ENCODE measurements at places on chromosomes 2 and 18.

GRCh38 chr2:182509-183122 is 81.2 kb downstream of the SH3YL1 start:
- DNase-seq = no peak

DNA sequence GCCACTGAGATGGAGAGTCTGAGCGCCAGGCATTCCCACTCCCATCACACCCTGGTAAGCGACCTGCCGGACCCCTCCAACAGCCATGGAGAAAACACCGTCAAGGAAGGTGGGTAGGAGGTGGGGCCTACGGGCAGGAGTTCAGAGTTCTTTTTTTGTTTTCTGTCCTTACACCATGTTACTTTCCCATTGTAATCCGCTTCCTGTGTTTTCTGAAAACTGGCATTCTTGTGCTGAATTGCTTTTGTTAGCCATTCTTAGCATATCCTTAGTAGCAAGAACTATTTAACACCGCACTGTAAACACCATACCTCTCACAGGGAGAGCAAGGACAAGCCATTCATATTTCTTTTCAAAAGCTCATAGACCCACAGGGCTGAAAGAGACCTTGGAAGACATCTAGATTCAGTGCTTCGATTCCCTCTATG is 46.2 kb downstream of the UNC80 start:
- no peak for DNase-seq

DNA sequence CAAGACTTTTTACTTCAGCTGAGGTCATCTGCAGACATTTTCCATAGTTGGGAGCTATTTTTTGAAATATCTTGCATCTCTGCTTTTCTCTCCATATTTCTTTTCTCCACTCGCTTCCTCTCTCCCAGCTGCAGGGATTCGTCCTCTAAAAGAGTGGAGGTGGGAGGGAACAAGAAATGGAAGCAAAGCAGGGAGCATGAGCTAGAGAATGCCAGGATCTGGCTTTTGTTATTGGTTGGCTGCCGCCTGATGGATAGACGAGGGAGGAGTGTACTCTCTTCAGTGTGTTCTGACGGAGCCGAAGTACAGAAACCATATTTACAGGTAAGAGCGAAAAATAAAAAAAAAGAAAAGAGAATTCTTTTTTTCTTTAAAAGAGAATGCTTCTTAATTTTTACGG is at the start of gene CSRNP3:
Gene CSRNP3, plus strand, starts transcription at position 282 of the 400 bp plus-strand sequence. CDS start 125,368 bp downstream, outside the sequence.
- peak; percentile 36 for DNase-seq

DNA sequence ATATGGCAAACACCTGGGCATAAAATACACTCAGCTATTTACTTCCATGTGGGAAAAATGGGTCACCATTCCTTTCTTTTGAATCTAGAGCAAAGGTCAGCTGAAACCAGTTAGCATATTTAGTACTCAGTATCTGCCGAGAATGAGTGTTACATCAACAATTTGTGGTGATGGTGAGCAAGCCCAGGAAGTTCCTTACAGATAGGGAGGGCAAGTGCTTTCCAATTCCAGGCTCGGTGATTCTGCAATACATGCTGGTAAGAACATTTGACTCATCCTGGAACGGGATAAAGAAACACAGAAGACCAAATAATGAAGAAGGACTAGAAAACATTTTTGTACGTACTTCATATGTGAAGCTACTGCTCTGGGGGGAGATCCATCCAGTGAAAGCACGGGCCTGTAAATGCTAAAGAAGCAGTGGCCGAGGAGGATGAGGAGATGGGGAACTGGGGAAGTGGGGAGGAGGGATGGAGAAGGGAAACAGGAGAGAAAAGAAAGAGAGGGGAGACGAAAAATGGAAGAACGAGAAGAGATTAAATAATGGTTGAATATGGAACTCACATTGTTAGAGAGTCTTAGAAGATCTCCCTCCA is 251.9 kb downstream of the TTC32 start:
- no peak for DNase-seq

DNA sequence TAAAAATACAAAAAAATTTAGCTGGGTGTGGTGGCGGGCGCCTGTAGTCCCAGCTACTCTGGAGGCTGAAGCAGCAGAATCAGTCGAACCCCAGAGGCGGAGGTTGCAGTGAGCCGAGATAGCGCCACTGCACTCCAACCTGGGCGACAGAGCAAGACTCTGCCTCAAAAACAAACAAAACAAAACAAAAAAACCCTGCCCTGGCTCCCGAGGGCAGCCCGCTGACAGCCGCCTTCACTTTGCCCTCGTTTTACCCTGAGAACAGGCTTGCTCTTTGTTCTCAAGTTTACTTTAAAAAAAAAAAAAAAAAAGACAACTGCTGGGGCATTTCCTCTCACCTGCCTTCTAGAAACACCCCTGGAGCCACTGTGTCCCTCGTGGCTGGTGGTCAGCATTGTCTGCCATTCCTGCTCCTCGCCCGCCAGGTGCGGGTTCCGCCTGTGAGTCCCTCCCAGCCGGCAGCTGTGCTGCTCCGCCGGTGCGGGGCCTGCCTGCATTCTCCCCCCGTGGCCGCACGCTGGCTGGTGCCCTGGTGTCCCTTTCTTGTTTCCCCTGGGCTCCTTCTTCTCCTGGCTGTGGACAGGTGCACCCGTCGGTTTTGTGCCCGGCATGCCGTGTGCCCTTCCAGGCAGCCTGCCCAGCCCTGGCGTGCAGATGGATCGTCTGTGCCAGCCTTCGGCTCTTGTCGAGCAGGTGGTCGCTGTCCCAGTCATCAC is 105.7 kb downstream of the USP40 start:
- no peak for DNase-seq

GRCh38 chr2:190099890-190100697 is 37.6 kb upstream of the MSTN start:
- no peak for DNase-seq

DNA sequence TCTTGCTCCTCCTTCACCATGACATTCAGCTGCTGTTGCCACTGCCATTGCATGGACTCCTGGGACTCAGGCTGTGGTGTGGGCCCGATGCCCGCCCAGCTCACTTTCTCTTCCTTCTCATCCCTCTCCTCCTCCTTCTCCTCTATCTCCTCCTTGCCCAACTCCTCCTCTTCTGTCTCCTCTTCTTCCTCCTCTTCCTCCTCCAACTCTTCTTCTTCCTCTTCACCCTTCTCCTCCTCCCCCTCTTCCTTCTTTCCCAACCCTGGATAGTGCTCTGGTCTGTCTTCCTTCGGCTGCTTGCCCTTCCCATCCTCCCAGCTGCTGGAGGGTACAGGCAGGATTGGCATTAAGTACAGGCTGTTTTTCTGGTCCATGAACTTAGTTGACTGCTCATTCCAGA is 10.8 kb upstream of the CRYBA2 start:
- no peak for DNase-seq

- DNase-seq = no peak
Measured at GRCh38 chr2:224027070-224027469, 12.0 kb downstream of the SERPINE2 start.

- peak; percentile 16 for DNase-seq
Measured at GRCh38 chr2:200274116-200275075, 32.1 kb upstream of the SPATS2L start.

DNA sequence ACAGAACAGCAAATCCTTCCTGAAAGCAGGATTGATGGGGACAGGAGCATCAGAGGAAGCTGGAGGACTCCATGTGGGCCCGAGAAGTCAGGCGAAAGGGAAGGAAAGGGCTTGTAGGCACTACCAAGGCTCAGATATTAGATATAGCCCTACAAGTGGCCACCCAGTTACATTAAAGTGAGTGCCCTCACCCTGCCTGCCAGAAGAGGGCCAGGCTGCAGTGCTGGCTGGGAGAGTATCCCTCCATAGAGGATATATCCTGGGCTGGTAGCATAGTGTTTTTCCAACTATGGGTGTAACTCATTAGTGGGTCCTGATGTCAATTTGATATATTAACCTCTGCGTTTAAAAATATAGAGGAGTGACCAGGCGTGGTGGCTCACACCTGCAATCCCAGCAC is 285.2 kb downstream of the MYCN start:
- no peak for DNase-seq

DNA sequence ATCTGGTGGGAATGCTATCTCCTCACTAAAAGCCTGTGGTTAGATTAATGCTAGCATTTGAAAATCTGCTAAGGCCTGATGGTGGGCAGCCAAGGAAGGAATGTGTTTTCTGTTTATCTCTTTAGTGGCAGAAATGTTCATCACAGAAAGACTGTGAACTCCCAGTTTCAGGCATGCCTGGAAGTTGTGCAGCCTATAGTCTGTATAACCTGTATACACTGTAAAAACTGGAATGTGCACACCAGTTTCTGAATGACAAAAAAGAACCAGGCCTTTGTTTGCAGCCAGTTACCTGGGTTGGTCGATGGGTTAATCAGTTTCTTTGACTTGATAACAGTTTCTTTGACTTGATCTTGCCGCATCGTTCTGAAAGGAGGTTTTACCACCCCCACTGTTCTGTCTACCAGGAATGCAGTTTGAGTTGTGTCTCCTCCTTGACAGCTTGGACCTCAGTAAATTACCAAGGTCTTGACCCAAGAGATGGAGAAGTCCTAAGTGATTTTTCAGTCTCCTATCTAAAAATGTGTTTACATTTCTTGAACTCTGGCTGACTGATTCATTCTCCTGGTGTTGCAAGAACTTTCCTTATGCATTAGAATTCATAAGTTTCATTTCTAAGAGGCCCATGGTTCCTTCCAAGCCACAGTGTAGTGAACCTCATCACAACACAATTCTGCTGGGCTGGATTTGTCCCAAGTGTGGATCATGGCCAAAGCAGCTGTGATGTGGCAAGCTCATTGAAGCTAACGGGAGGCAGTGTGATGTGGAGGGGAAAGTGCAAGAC is 62.2 kb downstream of the KIAA2012 start:
- DNase-seq = peak; percentile 42

GRCh38 chr2:10878268-10878915 is 33.3 kb upstream of the KCNF1 start:
- no peak for DNase-seq

DNA sequence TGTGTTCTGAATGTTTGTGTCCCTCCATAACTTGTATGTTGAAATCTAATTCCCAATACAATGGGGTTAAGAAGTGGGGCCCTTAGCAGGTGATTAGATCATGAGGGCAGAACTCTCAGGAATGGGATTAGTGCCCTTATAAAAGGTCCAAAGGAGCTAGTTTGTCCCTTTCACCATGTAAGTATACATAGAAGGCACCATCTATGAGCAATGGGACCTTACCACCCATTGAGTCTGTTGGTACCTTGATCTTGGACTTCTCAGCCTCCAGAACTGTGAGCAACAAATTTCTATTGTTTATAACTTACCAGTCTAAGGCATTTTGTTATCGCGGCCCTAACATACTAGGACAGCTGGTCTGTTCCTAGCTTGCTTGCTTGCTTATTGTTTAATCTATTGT is 106.3 kb downstream of the MYCN start:
- DNase-seq = no peak

DNA sequence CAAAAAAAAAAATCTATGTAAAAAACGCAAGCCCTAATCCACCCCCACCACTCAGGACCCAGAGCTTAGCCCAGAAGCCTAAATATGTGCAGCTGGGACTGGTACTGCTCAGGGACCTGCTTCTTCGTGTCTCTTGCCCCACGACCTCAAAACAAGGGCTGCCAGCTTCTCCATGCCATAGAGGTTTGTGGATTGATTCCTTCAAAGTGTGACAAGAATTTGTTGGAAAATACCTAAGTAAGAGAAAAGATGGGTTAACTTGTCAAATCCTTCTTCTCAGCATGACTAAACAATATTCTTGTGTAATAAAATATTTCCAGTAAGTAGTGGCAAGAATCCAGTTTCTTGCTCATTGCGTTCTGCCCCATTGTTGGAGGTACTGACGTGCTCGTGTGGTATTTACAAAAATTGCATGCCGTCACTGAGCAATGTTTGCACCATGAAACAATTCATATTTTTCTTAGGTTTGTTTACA is 825 bp upstream of the SCYGR1 start:
- no peak for DNase-seq

DNA sequence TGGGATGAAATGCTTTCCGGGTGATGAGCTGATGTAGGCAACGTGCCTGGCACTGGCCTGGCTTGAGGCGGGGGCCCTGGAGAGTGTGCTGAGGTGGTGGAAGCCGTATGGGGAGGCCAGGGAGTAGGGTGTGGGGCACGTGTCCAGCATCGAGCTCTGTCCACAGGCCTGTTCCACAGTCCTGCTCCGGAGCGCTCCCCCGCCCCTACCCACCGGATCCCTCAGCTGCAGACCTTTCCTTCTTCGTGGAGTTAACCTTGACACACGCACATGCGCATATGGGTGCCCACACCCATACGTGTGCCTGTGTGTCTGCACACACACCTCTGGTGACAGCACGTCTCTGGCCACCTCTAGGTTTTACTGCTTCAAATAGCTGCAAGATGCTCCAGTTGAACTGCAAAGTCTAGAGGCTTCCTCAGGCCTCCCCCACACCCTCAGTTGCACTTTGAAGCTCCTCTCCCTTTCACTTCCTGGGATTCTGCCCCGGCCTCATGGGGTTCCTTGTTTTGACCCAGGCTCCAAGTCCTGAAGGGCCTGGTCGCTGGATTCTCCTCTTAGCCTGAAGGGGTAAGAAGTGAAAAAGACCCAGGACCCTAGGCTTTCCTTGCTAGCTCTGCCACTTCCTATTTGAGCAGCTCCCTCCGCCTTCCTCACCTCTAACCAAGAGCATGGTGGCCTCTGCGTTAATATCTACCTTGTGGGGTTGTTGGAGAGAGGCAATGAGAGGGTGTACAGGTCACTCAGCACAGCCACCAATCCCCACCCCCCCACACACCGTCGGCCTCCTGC is 49.5 kb downstream of the INHBB start:
- no peak for DNase-seq

Measured in substantia nigra (tissue), 51 donors.